ENCODE measurements at places on chromosomes 11 and 22. TPM values are rescaled to one million over a fixed set of nuclear protein-coding genes. Genes with fewer than 3 reads are reported as not detected.

C22orf23 gene
- total RNA-seq = 0.30 TPM

OR5B21 gene
- not detected for total RNA-seq

HEPN1 gene
- not detected for total RNA-seq

VSIG2 gene
- 1.1 TPM for total RNA-seq

BANF1 gene
- total RNA-seq = 238 TPM

B3GAT1 gene
- total RNA-seq = 0.17 TPM

ZNRF3 gene
- total RNA-seq = 6.9 TPM

SLC5A12 gene
- not detected for total RNA-seq

DNA sequence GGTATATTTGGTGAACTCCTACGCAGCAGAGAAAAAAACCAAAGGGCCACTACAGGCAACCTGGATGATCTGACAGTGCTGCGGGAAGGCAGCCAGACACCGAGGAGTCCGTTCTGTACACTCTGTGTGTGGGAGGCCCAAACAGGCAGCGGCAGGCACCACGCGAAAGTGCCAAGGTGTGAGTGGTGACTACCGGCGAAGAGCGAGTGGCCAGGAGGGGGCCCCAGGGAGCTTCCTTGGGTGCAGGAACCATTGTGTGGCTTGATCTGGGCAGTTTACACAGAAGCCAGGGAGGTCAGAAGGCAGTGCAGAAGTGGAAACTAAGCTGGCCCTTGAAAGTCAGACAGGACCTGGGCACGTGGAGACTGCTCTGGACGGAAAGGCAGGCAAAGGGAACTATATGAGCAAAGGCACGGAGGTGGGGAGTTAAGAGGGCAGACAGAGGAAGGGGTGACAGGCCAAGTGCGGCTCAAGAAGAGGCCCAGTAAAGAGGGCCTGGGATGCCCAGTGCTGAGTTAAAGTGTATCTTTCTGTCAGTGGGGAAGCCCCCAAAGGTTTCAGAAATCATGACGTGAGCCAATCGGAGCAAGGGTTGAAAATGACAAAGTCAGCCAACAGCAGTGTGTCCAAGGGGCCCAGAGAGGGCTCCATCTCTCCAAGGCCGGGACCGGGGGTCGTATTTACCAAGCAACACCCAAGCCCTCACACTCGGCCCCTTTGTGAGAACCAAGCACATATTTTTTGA, 10.6 kb downstream of the TMEM184B start:
- DNase-seq = peak; percentile 72

DNA sequence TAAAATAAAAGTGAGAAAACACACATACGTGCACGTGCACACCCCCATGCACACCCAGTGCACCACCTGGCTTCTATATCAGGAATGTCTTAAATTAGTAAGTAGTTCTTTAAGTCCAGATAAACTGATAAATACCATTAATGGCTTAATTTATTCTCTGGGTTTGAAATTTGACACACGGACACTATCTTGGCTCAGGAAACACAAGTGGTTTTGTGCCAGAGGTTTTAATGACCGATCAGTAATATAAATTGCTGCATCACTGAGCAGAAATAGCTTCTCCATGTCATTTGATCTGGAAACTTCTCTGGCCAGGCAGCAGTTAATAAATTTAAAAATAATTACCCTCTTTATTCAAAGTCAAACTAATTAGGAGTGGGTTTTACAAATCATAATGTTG, 101.5 kb upstream of the NNMT start:
- no peak for DNase-seq

DNA sequence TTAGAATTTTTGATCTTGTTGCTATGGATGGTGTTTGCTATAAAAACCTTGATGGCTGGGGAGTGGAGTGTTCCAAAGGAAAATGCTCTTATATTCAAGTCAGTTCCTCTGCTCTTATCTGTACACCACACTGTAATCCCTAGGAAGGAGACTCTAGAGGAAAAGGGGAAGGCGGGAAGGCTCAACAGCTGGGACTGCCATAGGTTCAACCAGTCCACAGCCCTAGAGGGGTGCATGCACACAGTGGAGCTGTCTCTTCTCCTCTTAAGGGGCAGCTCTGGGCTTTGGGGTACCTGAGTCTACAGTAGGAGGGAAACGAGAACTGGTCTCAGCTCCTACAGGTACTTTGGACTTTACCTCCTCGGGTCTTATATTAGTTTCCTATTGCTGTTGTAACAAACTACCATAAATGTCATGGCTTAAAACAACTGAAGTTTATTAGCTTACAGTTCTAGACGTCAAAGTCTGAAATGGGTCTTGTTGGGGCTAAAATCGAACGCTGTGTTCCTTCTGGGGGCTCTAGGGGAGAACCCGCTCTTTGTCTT, 77.2 kb upstream of the ZBED5 start:
- no peak for DNase-seq

- no peak for DNase-seq
Observed at GRCh38 chr11:61158691-61159381, 2.4 kb downstream of the VPS37C start.

DNA sequence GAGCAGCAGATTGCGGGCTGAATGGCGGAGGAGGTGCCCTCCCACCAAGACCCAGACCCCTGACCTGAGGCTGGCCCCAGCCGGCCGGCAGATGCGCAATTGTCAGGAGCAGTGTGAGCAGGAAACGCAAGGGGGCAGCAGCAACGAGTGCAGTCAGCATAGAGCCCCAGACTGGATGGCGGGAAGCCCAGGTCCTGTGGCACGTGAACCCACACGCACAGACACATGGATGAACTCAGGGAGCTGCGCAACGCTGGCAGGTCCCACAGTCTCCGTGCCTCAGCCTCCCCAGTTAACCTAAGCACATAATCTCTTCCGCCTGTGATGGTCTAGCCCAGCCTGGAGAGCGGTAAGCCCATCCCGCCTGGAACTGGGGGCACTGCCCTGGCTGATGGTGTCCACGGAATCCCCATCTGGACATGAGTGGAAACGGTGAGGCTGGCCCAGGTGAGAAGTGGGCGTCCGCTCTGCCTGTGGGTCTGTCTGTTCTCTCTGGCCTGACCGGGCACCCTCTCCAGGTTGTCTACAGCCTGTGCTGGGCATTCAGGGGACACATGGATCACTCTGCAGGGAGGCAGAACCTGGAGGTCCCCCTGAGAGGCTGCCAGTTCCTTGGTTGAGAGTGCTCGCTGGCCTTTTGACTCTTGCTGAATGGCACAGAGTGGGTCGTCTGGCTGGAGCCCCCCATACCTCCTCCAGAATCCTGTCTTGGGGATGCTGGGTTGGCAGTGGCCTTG, 626 bp upstream of the TBX10 start:
- DNase-seq = peak; percentile 72

GRCh38 chr11:120383518-120384155, 47.4 kb downstream of the ARHGEF12 start:
- DNase-seq = no peak

DNA sequence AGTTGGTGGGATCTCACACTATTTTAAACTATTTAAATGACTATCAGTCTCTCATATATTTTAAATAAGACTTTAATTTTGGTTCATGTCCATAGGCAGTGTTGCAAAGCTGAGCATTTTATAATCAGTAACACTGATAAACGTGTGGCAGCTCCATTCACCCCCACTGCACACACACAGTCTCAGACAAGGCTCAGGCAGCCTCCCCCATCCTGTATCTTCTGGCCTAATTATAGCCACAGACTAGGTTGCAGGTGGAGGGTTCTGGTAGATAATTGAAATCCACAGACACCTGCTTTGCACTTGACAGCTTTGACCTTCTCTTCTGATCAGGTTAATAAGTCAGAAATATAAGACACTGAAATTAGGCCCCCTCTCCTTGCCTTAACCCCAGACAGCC, 118.5 kb upstream of the LDLRAD3 start:
- no peak for DNase-seq

DNA sequence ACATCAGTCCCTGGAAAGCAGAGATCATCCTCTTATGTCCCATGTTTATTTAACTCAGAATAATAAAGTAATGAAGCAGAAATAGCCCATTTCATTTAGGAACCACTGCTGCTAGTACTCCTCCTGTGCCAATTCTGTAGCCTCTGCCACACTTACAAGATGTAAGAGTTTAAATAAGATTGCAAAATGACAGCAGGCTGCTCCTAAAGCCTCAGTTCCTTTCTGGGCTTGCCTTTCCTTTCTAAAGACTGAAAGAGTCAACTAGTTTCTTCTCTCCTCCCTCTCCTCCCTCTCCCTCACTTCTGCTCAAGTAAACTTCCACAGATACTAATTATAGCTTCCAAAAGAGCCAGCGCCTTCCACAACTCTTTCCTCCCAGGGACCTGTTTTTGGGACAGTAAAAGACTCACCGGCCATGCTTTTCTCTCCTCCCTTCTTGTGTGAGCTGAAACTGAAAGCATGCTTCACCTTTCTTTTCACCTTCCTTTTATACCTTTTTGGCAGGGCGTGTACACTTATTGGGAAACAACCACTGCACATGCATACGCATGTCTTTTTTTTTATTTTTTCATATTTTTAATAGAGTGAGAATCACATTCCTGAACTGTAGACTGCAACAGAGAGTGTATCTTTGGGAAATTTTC, 26.1 kb upstream of the CARD16 start:
- no peak for DNase-seq

DNA sequence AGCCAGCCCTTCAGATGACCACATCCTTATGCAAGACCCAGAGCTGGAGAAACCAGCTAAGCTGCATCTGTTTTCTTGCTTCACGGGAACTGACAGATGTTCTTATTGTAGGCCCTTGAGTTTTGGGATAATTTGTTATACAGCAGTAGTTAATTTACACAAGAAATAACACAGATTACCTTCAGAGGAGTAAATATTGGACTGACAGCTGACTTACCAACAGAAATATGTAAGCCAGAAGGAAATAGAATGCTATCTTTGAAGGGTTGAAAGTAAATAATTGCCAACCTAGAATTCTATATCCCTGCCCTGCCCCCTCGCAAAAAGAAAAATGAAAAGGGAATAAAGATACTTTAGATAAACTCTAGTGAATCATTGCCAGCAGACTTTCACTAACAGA, 124.1 kb downstream of the WNT7B start:
- no peak for DNase-seq

DNA sequence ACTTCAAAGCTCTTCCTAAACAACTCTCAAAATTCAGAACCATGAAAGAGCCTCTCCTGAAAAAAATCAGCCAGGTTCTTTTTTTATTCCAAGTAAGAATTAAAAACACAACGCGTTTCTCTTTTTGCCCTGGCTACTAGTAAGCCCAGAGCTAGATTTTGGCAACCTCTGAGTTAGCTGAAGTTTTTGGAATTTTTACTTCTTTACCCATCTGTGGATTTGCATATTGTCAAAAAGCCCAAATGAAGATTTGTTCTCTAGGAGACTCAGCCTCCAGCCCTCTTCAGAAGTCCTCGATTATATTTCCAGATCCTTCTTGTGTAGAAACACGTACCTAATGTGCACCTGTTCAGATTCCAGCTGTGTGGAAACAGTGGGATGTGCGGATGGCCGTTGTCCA, 517.9 kb downstream of the TBC1D22A start:
- no peak for DNase-seq

DNA sequence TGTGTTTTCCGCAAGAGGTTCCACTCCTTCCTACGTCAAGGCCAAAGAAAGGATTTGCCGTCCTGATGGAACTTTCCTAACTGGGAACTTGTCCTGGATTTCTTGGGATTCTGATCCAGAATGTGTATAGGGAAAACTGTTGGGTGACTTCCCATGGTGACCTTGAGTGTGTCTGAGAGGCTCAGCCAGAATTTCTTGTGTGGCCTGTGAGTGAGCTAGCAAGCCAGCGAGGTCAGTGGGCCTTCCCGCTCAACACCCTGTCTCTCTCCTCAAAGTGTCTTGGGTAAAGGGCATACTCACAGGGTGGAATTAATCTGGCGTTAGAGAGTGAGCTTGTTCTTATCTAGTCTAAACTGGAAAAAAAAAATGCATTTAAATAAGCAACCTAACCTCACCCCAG, 20.4 kb downstream of the ZNRF3 start:
- no peak for DNase-seq

- peak; percentile 48 for DNase-seq
Observed at GRCh38 chr11:1919391-1920127, at the start of gene TNNT3. Gene TNNT3, plus strand, starts transcription at chr11:1919703. Its CDS starts 3,172 bp downstream, at chr11:1922875.

- DNase-seq = no peak
Observed at GRCh38 chr11:92123540-92123939, 101.1 kb upstream of the FAT3 start.

DNA sequence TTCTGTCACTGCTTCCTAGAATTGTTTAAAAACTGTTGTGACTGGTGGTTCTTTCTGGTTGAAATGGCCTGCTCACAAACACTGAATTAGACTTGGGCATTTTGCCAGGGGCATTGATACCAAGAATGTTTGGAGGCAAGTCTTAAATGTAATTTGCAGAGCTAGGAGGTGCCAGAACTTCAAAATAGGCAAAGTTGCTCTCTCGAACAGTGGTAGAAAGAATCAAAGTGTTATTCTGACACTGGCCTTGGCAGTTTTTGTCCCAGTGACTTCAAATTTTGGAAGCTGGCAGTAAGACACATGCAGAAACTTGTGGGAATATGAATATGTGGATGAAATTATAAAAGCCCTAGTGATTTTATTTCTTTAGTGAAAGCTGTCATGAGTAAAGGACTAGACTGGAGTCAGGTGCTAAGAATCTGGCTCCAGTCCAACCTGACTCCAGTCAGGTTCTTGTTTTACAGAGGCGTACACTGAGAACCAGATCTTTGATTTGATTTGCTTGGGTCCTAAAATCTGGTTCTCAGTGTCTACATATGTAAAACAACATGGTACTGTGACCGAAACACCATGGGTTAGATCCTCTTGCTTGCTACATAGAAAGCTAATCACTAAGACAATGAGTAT, 20.9 kb downstream of the SVIP start:
- DNase-seq = no peak

GRCh38 chr11:11117730-11118129, 235.3 kb downstream of the CSNK2A3 start:
- DNase-seq = no peak

GRCh38 chr22:43313244-43313889, 29.8 kb downstream of the SCUBE1 start:
- peak; percentile 70 for DNase-seq

- peak; percentile 53 for DNase-seq
Observed at GRCh38 chr11:1073261-1073724, 1.4 kb upstream of the MUC2 start.

- DNase-seq = no peak
Observed at GRCh38 chr22:39150848-39151215, 1.6 kb downstream of the CBX7 start.

- DNase-seq = no peak
Observed at GRCh38 chr11:74012074-74012809, 3.4 kb upstream of the UCP3 start.

DNA sequence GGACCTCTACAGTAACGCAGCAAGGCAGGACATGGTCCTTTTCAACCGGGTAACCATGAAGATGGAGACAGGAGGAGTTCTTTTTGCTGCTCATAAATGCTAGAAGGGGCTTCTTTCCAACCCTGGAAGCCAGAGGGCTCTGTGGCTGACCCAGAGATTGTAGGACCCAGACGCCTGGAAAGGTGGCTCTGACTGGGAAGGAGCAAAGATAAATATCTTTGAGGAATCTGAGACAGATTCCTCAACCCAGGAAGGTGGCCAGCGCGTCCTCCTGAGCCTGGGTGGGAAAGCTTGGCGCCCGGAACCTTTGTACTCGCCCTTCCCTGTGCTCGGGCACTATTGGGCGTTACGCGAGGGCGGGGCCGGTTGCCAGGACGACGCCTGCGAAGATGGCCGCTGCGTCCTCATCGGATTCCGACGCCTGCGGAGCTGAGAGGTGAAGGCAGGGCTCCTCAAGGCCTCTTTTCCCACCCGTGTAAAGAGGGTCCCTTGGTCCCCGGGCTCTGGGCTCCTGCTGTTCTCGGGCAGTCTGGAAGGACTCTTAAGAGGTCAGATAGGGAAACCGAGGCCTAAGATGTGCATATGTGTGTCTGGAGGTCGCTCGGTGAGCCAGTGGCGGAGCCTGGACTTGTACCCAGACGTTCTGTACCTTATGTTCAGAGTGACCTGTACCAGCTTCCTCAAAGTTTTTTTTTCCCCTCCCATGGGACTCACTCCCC, at the start of gene BBS1:
BBS1 (plus strand) TSS at position 365 of the 719 bp plus-strand sequence; CDS start at position 390, 25 bp downstream.
- peak; percentile 94 for DNase-seq

- DNase-seq = no peak
Observed at GRCh38 chr11:125873881-125874555, 13.4 kb upstream of the HYLS1 start.

Measured in left ventricle myocardium superior (tissue), 1 donor.